Activated naive CD8-positive, alpha-beta T cell treated with anti-CD3 and anti-CD28 coated beads for 36 hours (primary cell): ENCODE measurements at places on chromosomes 2 and 18. TPM values are rescaled to one million over a fixed set of nuclear protein-coding genes. Genes with fewer than 3 reads are reported as not detected.

DNA sequence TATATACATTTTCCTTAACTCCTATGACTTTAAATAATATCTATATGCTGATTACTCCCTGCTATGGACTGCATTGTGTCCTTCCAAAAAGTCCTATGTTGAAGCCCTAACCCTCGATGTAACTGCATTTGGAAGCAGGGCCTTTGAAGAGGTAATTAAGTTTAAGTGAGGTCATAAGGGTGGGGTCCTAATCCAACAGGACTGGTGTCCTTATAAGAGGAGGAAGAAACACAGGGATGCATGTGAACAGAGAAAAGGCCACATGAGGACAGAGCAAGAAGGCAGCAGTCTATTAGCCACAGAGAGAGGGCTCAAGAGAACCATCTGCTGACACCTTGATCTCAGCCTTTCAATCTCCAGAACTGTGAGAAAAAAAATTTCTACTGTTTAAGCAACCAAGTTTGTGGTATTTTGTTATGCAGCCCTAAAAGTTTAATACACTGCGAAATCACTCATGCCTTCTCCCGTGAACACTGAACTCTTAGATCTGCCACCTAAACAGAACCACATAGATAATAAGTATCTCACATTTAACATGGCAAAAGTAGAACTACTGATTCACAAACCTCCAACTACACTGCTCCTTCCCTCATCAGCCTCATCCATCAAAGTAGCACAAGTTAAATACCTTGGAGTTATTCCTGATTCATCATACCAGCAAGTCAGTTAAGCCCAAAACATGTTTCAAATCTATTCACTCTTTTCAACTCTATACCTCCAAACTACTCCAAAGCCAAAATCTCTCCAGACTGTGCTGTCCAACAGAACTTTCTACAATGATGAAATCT lies 65.4 kb downstream of the HIBCH start:
- no peak for DNase-seq
- H3K4me1 ChIP-seq, result no peaks in the 10 kb centered on the region
- peaks cover 35% of the 10 kb centered on the region for H3K36me3 ChIP-seq
- no peak overlapping the region for H3K27ac ChIP-seq

GRCh38 chr2:196546151-196546919 lies 93.2 kb upstream of the CCDC150 start:
- peaks cover 4% of the 10 kb centered on the region for H3K27me3 ChIP-seq
- H3K27ac ChIP-seq, result no peak overlapping the region
- H3K36me3 ChIP-seq, result no peaks in the 10 kb centered on the region
- peaks cover 2% of the 10 kb centered on the region for H3K4me1 ChIP-seq
- no peak overlapping the region for H3K4me3 ChIP-seq
- DNase-seq, result no peak

DNA sequence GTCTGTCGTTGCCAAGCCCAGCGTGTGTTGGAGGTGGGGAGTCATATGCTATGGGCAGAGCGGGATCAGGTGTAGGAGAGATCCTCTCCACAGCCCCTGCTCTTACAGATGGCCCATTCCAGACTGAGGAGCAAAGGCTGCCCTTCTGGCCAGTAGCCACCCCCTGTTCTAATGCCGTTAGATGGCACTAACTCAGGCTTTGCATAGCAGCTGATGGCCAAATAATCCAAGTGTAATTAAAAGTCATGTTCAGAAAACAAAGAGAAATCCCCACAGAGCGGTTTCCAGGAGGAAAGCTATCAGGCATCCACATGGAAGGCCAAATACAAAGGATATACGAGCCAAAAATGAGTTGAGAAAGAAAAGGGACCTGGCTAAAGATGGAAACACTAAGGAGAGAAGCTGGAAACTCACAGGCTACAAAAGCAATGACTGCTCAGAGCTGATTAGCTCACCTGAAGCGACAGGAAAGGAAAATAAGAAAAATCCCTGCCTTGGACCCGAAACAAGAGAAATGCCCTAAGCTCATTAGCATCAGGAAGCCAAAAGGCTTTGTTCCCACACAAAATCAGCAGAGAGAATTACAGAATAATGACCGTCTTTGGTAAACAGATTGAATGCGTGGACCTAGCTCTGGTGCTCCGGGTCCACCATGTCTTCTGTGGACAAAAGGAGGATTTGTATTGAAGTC lies 1002.4 kb upstream of the KLHL29 start:
- H3K27ac ChIP-seq, result no peak overlapping the region
- H3K4me3 ChIP-seq, result no peak overlapping the region
- DNase-seq, result no peak
- no peaks in the 10 kb centered on the region for H3K36me3 ChIP-seq
- no peaks in the 10 kb centered on the region for H3K4me1 ChIP-seq

Gene NDUFB3
- 139 TPM for total RNA-seq
